Stimulated activated CD4-positive, alpha-beta T cell treated with anti-CD3 and anti-CD28 coated beads, Interleukin-1b, Interleukin-23, amount 100 ng/mL, for 24 hours (primary cell): ENCODE measurements at places on chromosomes 7 and 10.

GRCh38 chr10:126684171-126684745 lies 13.8 kb upstream of the C10orf90 start:
- DNase-seq: no peak

DNA sequence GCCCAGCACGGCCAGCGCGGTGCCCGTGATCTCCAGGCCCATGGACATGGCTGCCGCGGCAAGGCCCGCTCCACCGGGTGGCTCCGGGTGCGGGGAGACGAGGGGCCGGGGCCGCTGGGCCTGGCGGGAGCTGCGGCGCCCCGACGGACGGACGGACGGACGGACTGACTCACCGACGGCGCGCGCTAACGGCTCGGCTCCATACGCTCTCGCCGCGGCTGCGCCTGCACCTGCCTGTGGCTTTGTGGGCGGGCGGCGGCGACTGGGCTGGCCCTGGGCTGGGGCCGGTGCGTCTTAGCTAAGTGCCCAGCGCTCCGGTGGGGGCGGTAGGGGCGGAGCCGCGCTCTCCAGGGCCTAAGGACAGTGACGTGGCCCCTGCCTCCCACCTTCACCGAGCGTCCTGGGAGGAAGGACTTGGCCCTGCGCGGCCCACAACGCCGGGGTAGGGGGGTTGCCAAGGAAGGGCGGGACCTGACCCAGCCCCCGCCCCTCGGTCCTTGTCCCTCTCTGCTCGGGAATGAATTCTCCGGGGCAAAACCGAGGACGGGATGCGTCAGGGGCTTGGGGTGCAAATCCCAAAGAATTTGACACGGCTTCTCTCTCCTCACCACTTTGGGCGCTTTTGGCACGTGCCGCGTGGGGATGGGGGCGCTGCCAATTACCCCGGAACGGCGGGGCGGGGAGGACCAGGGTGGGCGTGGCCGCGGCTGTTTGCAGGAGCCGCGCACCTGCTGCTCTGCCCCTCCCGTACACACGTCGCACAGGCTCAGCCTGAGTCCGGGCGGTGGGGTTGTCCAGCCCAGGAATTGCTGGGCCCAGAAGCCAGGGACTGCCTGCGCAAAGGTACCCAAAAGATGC lies at the start of gene CLDN3:
Gene CLDN3 (minus strand): TSS at position 269 of the 858 bp plus-strand sequence. CDS start 221 bp downstream, at position 48.
- DNase-seq: no peak

- DNase-seq: no peak
These were observed 33.5 kb downstream of the REEP3 start for GRCh38 chr10:63554657-63555056.

DNA sequence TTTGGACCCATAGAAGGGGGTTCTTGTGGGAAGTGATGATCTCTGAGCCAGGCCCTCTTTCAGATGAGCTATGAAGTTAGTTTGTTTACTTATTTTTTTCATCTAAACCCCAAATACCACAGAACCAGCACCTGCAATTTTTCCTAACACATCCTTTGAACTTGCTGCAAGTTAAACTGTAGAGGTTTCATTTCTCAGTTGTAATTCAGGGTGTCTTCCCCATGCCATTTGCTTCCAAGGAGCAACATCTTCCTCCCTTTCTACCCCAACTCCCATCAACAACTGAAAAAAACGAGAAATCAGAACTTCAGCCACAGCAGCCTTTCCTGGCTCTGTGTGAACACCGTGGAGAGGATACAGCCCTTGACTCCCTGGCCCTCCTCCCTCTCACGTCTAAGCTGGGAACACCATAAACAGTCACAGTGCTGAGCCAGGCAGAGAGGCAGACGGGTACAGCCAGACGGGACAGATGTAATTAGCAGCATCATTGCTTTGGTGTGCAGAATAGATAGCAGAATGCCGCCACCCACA lies 63.6 kb downstream of the RGS10 start:
- DNase-seq: no peak

DNA sequence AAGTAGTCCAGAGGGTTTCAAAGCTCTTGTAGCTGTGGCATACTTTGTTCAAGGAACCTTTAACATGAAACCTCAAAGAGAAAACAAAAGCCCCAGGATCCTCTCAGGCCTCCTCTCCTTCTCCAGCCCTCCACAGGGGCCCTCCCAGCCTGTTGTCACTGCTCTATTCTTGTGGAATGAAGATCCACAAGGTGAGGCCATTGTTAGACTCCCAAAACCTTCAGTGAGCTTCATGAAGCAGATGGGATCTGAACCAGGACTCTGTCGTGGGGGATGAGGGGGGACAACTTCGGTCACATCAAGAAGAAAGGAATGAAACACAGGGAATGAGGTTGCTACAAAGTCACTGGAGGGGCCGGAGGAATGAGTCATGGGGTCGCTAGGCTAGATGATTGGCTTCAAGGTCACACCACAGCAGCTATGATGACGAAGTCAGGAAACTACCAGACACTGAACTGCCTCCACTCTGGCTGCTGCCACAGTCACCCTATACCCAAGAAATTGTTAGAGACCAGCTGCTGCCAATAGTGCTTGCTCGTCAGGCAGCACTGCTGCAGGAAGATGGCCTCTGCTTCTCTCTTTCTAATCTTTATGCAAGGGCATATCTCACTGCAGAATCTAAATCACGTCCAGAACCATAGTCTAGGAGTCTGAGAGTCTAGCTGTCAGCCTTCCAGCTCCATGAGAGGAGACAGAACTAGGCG lies 208.8 kb downstream of the HIBADH start:
- no peak for DNase-seq

DNA sequence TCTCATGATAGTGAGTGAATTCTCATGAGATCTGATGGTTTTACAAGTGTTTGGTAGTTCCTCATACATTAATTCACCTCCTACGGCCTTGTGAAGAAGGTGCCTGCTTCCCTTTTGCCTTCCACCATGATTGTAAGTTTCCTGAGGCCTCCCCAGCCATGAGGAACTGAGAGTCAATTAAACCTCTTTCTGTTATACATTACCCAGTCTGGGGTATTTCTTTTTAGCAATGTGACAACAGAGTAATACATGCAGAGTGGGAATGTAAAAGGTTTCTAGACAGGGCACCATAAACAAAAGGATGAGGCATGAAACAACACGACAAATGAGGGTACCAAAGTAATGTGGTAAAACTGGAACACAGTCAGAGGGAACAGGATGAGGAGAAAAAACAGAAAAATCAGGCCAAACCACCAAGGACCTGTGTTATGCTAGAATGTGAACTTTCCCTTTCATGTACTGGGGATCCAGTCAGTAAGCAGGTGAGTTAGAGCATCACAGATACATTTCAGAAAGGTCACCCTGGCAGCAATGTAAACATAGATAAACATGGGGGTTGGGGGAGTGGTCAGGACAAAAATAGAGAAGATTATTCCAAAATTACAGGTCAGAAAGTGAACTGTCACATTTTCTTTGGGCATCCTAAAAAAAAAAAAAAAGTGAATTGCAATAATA lies 31.9 kb downstream of the ANKRD26 start:
- DNase-seq: no peak

- DNase-seq: no peak
These were observed 987.9 kb downstream of the KCNMA1 start for GRCh38 chr10:76649723-76650127.

GRCh38 chr10:81019029-81019890 lies 481.6 kb downstream of the SH2D4B start:
- DNase-seq: no peak

- no peak for DNase-seq
These were observed 170.0 kb downstream of the PRKCQ start for GRCh38 chr10:6409971-6410643.

- DNase-seq: no peak
These were observed 9.3 kb downstream of the RASGEF1A start for GRCh38 chr10:43257347-43258210.

GRCh38 chr7:129393255-129393654 lies 41.0 kb upstream of the STRIP2 start:
- DNase-seq: no peak
